ENCODE measurements at places on chromosomes 1 and 21.

DNA sequence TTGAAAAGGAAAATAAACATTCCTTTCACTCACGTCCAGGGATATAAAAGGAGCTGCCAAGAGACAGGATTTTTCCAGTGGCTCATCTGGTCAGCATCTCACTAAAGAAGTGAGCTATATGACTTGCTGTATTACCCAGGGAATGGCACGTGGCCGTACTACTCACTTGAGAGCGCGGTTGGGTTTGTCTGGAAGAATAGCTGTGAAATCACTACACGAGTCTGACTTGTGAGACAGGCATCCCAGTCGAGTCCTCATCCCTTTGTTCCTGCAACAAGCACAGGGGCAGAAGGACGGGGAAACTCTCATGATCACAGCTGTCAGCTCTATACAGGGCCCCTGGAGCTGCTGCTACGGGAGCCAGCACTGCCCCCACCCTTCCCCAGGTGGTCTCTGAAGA, 17.7 kb downstream of the RGS8 start:
- peak; percentile 45 for DNase-seq

GRCh38 chr1:156461781-156462647, 38.6 kb downstream of the MEF2D start:
- DNase-seq = no peak

DNA sequence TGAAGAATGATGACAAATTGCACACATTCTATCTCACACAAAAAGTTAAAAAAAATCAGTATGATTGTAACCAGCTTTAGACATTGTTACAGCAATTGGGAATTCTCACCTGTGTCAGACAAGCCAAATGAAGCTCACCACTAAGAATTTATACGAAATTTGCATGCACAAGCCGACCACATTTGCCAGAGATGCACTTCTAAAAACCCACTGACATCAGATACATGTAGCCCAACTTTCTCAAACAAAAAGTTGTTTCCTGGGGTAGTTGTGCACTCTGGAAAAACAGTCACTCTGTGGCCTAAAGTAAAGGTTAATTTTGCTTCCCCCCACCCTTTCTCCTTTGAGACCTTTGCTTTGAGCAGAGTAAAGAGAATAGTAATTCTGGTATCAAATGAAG, 67.9 kb upstream of the IL12RB2 start:
- no peak for DNase-seq

DNA sequence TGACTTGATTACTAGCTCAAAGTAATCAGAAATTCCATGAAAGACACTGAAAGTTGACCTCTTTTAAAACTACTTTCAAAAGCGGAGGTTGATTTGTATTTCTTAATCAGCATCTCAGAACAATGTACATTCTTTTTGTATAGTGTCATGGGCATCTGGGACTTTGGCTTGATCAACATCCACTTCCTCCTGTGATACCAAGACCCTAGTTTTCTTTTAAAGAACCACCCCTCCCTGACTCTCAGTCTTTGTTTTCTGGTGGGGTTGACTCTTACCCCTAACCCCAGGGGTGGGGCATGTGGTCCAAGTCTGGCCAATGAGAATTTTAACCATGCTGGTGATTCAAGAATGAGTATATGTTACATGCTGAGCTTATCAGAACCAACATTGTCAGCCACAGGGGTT, 21.7 kb upstream of the IRF2BP2 start:
- peak; percentile 89 for DNase-seq

- DNase-seq = no peak
These were observed 15.1 kb upstream of the ST6GALNAC3 start for GRCh38 chr1:76059451-76059850.

DNA sequence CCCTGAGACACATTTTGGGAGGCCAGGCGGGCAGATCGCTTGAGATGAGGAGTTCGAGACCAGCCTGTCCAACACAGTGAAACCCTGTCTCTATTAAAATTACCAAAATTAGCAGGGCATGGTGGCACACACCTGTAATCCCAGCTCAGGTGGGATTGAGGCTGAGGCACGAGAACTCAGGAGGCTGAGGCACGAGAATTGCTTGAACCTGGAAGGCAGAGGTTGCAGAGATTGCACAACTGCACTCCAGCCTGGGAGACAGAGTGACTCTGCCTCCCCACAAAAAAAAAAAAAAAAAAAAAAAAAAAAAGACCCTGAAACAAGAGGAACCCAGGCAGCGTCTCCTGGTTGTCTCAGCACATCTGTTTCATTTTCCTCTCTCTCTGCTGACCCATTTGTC, 24.2 kb downstream of the PGM1 start:
- no peak for DNase-seq

- no peak for DNase-seq
These were observed 86.0 kb upstream of the SELENON start for GRCh38 chr1:25713961-25714360.

DNA sequence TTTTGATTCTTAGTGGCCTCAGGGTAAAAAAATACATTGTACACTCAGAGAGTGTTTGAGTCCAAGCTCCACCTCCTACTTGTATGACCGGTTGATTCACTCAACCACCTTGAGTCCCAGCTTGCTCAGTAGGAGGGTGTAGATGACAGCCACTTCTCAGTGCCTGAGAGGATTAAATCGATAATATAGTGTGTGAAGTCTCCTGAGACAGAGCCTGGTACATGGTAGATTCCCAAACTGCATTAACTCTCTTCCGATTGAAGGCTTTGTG, 38.4 kb downstream of the NCMAP start:
- no peak for DNase-seq

All from fibroblast of skin of scalp (primary cell).